ENCODE measurements at places on chromosomes 5 and 9. TPM values are rescaled to one million over a fixed set of nuclear protein-coding genes. Genes with fewer than 3 reads are reported as not detected.

GRCh38 chr5:125275725-125276090, 529.3 kb upstream of the ZNF608 start:
- no peak for DNase-seq

DNA sequence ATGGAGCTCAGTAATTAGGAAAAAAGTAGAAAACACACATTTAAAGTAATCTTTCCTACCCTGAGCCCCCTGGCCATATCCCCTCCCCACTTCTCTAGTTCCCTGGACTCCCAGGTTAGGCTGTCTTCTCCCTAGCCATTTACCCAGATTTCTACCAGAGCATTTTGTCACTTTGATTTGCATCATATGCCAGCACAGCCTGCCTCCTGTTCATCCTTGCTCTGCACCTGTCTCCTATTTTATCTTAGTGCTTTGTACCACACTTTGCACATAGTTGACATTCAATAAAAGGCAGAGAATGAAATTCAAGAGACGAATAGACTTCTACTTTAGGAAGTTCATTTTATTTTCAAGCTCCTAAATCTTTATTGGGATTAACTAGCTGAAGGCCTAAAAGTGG, 344.5 kb downstream of the EBF1 start:
- DNase-seq: no peak

DNA sequence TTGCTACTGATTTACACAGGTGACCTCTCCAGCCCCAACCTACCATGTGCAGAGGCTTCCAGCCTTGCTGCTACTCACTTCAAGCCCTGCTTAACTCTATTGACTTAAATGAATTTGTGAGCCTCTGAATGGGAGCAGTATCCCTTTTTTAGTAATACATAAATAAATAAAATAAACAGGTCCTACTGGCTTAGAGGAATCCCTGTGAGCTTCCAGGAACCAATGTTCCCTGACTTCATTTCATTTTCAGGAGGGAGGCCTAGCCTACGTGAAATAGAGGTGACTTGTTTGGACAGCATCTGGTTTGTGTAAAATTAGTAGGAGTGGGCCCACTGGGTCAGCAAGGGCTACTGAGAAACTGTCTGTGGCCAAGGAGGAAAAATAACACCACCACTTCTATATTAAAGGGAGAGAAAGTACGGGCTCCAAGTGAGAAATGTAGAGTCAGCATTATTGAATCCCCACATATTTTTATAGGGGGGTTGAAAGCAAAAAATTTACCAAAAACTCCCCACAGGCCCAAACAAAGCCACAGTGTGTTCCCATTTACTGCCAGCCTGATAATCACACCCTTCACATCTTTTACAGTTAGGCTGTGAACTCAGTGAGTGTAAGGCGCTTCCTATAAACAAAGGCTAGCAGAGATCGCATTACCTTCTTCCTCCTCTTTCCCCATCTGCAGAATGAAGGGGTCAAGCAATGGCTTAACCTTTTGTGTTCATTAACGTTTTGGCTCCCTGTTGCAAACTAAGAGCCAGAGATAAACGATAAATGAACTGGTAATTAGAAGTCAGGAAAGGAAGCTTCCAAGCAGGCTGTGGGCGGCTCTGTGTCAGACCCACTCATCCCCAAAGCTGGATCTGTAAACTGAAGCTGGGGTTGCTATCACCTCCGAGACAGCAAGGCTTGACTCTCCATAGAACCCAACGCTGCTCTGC, 138.8 kb upstream of the LIFR start:
- no peak for DNase-seq

DNA sequence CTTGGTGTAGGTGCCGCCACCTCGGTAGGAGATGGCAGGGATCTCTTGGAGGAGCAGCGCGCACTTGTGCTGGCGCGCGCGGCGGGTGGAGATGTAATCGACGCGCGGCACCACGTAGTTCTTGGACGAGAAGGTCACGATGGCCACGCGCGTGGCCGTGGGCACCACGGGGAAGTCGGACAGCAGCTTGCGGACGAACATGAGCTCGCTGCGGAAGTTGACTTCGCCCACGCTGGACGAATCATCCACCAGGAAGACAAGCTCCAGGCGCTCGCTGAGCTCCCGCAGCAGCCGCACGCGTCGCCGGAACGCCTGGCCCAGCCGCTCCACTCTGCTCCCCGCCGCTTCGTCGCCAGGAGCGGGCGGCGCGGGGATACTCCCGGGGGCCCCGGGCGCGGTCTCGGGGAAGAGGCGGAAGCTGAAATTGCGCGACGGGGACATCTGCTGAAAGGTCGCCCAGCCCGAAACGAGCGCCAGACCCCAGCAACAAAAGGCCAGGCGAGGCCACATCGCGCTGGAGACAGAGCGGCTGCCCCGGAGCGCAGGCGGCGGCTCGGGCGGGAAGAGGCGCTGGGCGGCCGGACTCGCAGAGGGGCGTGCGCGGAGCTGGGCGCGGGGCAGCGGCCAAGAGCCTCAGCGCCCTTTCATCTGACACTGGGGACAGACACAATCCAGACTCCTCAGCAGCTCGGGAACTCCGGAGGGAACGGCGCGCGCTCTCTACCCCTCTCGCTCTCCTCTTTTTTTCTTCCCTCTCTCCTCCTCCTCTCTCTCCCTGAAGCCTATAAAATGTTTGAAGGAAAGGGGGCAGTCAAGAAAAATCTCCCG, at the start of gene SVEP1:
Gene SVEP1 (minus strand): TSS at position 708 of the 828 bp plus-strand sequence. CDS start 198 bp downstream, at position 510.
- DNase-seq: peak; percentile 92

- no peak for DNase-seq
Observed at GRCh38 chr5:68074048-68074632, 141.4 kb upstream of the PIK3R1 start.

GRCh38 chr5:115947260-115947659, 15.0 kb upstream of the LVRN start:
- DNase-seq: peak; percentile 84

Gene RICTOR
- 17.2 TPM for total RNA-seq

Gene TAF1L
- total RNA-seq: not detected

Gene HK3
- not detected for total RNA-seq

Measured in GM23248 (cell line).